AG09309 (cell line): ENCODE measurements at places on chromosomes 1 and 21.

- no peak for DNase-seq
These were observed 6.9 kb downstream of the PLA2G2D start for GRCh38 chr1:20112279-20113000.

- no peak for DNase-seq
These were observed 766 bp downstream of the AGO4 start for GRCh38 chr1:35808450-35809113.

- DNase-seq: no peak
These were observed 886.9 kb downstream of the AMY1C start for GRCh38 chr1:104636581-104636980.

- DNase-seq: no peak
These were observed 21.9 kb upstream of the KANK4 start for GRCh38 chr1:62341089-62341488.

- no peak for DNase-seq
These were observed 11.9 kb downstream of the THEMIS2 start for GRCh38 chr1:27884006-27884954.

DNA sequence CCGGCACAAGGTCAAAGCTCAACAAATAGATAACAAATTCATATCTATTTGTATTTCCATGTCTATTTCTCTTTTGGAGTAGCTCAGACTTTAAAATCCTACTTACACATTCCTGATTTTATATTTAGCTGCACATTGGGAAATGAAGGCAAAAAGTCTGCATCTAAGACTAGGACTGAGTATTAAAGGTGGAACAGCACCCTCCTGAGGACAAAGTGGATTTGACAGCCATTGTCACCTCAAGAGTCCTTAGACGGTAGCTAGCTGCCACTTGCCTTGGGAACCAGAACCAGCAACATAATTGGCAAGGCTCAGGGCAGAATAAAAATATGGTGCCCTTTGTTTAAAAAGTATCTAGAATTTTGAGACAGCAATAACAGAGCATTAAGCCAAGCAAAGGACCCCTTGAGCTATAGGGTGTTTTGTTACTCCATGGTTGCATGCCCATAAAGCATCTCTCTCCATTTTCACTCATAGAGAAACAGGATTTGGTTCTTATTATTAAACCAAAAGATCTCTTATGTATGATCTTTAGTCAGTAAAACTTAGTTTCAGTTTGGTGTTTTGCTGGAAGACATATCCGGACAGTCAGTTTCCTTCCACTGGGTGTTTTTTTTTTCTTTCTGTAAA, 30.0 kb upstream of the SGIP1 start:
- DNase-seq: no peak

DNA sequence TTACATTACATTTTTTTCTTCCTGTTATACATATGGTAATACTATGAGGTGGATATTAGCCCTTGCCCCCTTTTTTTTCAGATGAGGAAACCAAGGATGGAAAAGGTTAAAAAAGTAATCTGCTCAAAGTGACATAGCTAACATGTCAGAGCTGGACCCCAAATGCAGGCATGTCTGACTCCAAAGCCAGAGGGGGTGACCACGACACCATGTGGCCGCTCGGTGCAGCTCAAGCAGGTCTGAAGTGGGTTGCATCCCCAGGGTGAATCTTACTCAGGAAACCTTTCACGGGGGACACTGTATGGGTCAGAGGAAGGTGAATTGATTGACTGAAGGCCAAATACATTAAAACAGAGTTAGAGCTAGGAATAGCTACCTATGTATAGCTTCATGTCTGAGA, 34.8 kb downstream of the CD34 start:
- DNase-seq: no peak

GRCh38 chr1:171718216-171718615, 23.6 kb downstream of the VAMP4 start:
- no peak for DNase-seq

- no peak for DNase-seq
These were observed 15.7 kb downstream of the RNF19B start for GRCh38 chr1:32948905-32949304.

DNA sequence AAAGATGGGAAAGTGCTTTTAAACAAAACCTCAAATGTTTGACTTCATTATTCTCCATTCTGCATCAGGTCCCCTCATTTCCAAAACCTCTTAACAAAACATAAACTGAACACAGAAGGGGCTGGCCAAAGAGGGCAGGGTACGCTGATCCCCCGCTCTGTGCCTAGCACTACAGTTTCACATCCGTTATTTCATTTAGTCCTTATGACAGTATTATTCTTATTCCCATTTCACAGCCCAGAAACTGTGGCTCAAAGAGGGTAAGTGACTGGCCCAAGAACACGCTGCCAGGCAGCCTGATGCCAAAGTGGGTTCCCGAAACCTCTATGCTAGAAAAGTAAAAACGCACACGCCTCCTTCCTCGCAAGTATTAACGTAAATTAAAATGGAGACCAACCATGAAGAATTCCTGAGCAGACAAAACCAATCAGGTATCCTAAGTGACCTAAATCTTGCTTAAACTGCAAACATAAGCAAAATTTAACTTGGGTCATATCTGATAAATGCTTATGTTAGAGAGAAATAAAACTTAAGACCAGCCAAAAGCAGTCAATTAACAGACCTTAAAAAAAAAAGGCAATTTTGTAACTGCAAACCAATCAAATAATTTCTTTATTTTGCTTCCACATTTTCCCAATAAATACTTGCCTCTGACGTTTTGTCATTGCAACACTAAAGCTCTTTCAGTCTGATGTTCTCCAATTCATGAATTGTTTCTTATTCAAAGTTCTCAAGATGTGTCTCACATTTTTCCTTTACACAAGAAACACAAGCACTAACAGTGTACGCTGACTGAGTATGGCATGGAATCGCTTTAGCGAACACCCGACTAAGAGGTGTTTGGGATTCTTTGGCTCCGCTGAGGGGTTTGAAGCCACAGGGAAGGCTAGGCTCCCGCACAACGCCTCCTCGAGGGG, 653 bp downstream of the CASP9 start:
- no peak for DNase-seq
